ENCODE measurements at places on chromosomes 11 and 22.

DNA sequence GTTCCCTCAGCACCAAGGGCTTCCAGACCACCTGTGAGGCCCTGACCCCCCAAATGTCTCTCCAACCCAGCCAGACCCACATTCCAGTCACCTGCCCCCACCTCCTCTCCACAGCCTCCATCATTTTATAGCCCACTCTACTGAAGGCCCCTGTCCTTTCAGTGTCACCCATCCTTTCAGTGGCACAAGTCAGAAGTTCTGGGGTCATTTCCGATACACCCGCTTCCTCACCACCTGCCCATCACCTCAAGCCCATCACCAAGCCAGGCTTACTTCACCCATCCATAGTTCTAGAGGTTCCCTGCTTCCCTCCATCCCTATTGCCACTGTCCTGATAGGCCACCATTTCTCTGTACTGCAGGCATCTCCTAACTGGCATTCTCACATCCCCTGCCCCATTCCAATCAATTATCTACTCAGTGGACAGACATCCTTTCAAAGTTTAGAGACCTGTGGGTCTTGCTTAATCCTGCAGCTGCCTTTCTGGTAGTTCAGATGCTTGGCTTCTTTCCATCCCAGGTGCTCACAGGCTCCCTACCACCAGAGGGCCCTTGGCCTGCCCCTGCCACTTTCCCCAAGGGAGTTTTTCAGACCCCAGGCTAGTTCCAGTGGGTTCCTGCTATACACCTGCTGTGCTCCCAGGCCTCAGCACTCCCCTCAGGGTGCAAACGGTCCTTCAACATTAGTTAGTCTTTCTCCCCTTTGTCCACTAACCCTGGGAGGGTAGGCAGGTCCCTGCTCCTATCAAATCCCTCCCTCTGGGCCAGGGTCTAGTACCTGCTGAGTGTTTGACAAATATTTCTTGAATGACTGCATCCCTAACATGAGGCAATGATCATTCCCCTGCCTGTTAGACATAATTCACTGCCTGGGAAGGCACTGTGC is 7.6 kb downstream of the KCNQ1OT1 start:
- no peak for DNase-seq

- DNase-seq = no peak
These were observed 28.6 kb downstream of the SNAP29 start for GRCh38 chr22:20887375-20887774.

DNA sequence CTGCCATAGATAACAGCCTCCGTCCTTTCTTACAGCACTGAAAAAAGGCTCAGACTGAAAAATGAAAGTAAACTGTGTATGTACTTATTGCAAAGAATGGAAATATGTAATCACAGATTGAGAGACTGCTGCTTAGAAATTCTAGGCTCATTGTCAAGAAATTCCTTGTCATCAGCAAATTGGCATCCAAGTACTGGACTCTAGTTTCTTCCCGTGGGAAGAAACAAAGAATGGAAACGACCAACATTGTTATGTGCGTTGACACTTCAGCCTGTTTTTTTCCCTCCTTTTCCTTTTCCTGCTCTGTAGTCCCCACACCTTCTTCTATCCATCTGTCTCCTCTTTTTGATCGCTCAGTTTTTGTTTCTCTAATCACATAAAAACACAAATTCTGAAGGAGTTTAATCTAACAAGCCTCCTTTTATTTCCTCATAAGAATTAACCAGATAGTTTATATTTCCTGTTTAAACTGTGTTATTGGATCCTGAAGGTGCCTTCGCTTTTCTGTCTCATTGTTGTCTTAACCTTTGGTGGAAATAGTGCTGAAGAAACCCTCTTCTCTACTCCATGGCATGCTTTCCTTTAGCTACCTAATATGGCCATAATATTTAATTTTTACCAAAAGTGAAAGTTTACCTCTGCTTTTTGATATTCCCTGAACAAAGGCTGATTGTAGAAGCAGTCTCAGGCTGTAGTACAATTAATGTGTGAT is 20.0 kb upstream of the CASP12 start:
- no peak for DNase-seq

DNA sequence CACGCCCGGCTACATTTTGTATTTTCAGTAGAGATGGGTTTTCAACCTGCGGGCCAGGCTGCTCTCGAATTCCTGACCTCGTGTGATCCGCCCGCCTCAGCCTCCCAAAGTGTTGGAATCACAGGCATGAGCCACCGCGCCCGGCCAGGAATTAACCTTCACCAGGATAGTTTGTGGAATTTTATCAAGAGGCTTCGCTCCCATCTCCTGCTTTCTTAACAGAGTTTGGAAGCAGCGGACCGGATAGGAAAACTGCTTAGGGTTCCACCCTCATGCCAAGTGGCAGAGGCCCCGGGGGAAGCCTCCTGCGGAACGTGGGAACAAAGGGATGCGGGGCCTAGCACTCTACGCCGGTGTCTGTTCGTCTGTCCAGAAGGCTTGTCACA is 229.9 kb downstream of the ST3GAL4 start:
- DNase-seq = no peak

GRCh38 chr11:131637469-131638175 is 267.2 kb downstream of the NTM start:
- DNase-seq = no peak

DNA sequence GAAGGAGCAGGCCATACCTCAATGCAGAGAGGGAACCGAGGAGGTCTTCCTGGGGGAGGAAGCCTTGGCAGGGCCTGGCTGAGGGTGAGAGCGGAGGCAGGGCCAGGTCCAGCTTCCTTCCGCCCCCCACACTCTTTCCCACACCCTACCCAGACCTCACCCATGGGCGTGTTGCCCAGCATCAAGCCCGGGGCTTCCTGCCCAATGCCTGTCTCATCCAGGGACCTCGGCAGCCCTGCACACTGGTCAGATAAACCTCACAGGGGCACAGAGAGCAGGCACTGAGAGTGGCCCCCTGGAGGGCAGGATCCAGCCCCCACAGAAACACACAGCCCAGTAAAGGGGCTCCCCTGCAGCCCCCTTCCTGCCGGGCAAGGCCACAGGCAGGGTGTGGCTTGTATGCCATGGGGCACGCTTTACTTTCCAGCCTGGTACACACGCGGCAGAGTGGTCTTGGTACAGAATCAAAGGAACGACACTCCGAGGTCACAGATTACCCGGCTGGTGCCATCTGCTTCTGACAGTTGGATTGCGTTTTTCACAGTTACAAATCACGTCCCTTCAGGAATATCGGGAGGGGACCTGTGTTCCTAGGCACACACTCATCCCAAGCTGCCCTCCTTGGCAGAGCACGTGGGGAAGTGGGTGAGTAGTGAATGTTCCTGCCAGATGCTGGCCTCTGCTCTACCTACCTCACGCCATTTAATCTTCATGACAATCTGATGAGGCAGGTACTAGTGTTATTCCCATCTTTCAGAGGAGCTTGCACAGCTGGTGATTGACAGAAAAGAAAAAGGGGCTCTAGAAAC is 20.0 kb upstream of the CD5 start:
- no peak for DNase-seq

GRCh38 chr11:72406540-72407527 is 27.5 kb downstream of the CLPB start:
- no peak for DNase-seq

DNA sequence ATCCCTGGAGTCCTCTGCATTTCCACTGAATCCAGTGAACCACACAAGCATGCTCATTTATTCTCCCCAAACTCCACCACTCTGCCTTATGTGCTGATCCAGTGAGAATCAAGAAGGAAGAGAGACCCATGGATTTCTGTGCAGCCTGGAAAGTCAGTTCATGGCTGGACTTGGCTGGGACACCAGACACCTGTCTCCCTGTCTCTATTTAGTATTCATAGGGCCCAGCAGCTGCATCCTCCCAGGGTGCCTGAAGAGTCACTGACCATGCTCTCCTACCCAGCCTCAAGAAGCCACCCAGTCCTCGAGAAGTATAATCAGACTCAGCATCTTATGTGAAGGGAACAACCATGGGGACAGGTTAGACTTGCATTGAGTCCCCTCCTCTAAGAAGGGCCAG is 83.2 kb downstream of the ZNF280B start:
- no peak for DNase-seq

Measured in endothelial cell (in vitro differentiated cells).